Left ventricle myocardium superior (tissue), 1 donor: ENCODE measurements at places on chromosomes 6 and 20.
A peak's percentile ranks its signal among the peaks of the same experiment; 100 is the strongest.

GRCh38 chr20:46713957-46714834, 4.7 kb downstream of the SLC2A10 start:
- no peak for DNase-seq

- DNase-seq, result no peak
Observed at GRCh38 chr6:31470801-31471200, 27.1 kb upstream of the MICB start.

DNA sequence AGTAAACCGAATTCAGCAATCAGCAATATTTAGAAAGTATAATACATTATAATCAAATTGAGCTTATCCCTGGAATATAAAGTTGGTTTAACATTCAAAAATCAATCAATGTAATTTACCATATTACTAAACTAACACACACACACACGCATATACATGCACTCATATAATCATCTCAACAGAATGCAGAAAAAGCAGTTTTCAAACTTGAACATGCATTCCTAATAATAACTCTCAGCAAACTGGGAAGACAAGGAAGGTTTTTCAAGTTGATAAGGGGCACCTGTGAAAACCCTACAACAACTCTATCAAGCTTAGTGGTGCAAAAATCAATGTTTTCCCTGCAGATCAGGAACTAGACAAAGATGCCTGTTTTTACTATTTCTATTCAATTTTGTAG, 4.7 kb downstream of the SIRPB2 start:
- DNase-seq, result no peak

DNA sequence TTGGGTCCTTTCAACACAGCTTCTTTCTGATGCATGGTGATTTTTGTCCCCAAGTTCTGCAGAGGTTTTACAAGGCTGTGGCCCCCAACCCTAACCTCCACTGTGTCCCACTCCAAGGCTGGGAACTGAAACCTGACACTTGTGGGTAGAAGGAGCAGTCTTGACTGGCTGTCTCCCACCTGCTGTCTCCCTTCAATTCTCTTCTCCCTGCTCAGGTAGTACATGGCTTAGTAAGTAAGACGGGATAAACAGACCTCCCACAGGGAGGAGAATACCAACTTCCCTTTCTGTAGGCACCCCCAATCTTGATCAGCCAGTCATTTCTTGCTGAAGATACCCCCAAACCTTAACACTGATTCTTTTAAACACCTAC, 25.0 kb downstream of the TGM6 start:
- no peak for DNase-seq

- DNase-seq, result no peak
Observed at GRCh38 chr6:106149472-106150069, 63.4 kb downstream of the PRDM1 start.

- peak; percentile 37 for DNase-seq
Observed at GRCh38 chr20:1185316-1185741, 548 bp upstream of the TMEM74B start.

GRCh38 chr6:7124114-7124513, 16.4 kb downstream of the RREB1 start:
- DNase-seq, result no peak

DNA sequence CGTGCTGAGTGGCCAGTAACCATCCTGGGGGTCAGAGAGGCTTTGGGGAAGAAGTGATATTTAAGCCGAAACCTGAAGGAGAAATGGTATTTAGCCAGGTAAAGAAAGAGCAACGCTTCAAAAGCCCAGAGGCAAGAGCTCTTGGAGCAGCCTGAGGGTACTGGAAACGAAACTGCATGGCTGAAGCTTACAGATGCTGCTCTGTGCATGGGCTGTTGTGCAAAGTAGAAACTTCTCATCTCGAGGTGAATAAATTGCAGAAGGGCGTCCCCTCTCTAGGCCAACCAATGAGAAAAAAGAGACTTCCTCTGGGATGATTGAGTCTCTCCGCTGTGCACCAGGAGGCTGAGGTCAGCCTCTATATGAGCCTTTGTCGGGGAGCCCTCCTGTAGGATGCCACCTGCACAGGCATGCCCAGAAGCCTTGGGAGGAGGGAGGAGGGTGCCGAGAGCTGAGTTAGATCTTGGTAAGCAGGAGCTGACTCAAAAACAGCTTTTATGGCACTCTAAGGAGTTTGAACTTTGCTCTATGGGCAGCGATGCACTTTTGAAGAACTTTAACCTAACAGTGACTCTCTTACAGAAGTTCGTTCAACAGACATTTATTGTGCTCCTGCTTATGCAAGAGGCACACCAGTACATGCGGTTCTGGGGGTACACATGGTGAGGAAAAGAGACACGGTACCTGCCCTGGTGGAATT, 61.6 kb upstream of the EDN1 start:
- DNase-seq, result no peak

GRCh38 chr20:12293900-12294299, 376.2 kb downstream of the BTBD3 start:
- no peak for DNase-seq

DNA sequence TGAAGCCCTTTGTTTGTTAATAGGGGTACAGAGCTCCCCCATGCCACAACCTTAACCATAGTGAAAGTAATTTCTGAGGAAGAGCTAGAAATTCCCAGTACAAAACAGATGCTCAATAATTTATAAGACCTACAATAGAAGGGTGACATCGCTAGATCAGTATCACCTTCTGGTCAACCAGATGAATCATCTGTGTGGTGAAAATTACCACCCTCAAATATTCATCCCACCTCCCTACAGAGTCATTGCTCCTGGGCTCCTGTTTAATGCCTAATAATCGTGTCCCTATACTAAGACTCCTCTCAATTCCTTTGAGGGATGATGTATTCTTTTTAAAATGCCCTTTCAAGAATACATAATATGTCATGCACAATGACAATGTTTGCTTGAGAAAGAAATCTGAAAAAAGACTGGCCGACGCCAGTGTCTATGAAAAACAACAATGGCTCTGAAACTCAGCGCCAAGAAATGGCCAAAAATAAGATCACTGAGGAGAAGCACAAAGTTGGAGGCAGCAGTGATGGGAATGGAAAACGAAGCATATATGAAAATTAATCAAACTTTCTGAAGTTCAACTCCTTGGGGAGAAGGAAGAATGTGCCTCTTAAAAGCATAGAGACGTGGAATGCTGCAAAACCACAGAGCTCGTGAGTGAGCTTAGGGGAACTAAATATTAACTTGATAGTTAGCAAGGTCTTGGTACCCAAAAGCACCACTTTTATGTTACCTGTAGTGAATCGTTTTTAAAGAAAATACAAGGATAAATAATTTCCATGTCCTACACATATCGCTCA, 11.0 kb upstream of the ADGRF5 start:
- no peak for DNase-seq

DNA sequence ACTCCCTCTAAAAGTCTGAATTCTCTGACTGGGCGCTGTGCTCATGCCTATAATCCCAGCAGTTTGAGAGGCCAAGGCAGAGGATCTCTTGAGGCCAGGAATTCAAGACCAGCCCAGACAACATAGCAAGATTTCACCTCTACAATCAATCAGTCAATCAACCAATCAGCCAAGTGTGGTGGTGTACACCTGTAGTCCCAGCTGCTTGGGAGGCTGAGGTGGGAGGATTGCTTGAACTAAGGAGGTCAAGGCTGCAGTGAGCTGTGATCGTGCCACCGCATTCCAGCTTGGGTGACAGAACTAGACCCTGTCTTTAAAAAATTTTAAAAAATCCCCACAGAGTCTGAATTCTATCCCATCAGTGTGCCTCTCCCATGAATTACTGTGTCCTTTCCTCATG, 37.9 kb downstream of the KIF3B start:
- DNase-seq, result no peak

DNA sequence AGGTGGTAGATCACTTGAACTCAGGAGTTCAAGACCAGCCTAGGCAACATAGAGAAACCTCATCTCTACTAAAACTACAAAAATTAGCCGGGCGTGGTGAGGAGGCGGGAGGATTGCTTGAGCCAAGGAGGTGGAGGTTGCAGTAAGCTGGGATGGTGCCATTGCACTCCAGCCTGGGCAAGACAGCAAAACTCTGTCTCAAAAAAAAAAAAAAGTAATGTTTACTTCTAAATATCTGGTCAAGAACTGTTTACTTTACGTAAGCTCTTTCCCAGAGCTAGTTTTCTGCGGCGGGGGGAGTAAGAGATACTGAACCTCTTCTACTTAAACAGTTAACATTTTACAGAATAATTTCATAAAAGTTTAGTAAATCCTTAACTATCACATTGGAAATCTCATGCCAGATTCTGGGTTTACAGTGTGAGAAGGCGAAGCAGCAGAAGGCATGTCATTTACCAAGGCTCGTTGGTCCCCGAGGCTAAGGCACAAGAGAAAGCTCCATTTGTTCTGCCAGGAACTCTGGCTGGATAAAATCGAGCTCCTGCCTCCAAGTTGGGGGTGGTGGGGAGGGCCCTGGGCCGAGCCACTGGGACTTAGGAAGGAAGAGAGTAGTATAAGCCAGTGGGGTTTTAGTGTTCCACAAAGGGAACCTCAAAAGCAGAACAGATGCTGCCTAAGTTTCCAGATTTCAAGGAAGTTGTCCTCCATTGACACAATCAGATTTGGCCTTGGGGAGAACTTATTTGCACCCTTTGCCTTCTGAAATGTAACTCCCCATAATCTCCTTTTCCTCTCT, 41.7 kb downstream of the ARFGEF2 start:
- no peak for DNase-seq

DNA sequence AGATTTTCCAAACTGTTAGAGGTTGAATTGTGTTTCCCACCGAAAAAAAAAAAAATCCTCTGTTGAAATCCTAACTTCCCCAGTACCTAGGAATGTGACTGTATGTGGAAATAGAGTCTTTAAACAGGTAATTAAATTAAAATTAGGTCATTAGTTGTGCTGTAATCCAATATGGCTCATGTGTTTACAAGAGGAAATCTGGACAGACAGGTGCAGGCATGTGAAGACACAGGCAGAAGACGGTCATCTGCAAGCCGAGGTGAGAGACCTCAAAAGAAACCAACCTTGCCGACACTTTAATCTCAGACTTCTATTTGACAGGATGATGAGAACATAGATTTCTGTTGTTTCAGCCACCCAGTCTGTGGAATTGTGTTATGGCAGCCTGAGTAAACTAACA, 28.6 kb upstream of the EZR start:
- DNase-seq, result no peak

DNA sequence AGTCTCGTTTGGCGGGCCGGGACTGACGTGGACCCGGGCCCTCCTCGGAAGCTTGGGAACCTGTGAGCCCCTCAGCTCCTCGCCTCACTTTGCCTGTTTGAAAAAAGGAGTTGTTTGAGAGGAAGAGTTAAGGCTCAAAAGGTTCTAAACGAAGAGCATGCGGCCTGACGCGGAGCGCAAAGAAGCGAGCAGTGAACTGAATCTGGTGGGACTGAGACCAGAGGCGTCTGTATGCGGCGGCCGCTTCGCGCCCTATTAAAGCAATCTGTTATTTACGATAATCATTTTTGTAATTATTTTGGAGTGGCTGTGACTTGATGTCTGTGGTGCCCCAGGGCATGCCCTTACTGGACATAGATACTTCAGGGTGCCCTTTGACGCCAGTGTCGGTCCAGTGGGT, 3.3 kb upstream of the TFAP2C start:
- no peak for DNase-seq

DNA sequence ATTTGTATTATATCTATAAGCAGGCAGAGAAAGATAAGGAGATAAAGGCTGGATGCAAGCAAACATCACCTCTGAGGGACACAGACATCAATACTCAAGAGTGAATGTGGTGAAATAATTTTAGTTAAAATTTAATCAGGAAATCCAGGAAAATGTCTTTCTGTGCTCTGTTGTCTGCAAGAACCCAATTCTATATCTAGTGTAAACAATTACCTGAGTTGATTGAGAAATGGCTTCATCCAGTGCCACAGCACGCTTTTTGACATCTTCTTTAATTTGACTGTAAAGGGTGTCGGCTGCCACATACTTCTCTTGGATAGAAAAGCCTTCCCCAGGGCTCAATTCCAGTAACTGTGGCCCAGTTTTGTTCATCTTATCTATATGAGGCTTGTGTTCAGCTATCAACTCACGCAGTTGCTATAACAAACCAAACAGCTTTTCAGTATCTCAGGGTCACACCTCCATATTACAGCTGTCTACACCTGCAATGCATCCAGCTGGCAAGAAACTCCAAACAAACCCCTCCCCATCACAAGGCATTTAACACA, 131.6 kb downstream of the DST start:
- DNase-seq, result no peak

GRCh38 chr6:93894521-93894920, 475.2 kb upstream of the EPHA7 start:
- DNase-seq, result no peak

GRCh38 chr6:46234156-46234556, 63.4 kb upstream of the ENPP5 start:
- DNase-seq, result peak; percentile 56

DNA sequence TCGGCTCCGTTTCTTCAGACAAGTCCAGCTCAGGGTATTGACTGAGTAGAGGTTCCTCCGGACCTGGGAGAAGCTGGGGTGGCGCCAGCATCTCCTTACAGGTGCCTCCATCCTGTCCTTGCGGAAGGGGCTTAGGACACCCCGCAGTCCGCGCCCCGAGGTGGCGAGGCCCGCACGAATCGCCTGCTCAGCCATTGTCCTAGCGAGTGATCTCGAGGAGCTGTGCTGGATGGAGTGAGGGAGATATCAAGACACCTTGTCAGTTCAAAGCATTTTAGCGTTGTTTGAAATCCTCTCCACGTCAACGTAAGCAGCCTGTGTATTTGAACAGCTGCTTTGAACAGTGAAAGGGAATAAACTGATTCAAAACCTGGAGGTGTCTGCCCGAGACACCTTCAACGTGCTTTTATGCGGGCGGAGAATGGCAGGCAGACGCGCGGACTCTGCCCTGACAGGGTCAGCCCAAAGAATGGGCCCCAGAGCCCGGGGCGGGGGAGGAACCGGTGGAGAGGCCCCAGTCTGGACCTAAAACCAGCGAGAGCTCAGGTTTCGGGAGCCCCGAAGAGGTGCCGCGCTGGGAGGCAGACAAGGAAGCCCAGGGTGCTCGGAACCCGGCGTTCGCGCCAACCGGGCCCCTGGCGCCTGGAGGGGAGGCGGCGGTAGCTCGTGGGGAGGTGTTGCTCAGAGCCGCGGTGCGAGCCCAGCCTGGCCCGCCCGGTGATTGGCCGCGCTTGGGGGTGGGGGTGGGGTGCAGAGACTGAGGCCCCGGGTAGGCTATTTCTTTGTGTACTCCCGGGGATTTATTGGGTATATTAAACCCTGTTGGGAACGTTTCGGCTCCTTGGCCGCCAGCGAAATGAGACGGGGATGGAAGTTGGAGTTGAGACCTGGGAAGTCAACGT, 3.1 kb upstream of the POU3F2 start:
- no peak for DNase-seq

GRCh38 chr6:167977717-167978467, 19.6 kb upstream of the KIF25 start:
- DNase-seq, result no peak

- DNase-seq, result peak; percentile 55
Observed at GRCh38 chr20:36454698-36455427, 86.5 kb upstream of the MYL9 start.

- no peak for DNase-seq
Observed at GRCh38 chr6:123000244-123000770, 4.3 kb downstream of the CLVS2 start.

DNA sequence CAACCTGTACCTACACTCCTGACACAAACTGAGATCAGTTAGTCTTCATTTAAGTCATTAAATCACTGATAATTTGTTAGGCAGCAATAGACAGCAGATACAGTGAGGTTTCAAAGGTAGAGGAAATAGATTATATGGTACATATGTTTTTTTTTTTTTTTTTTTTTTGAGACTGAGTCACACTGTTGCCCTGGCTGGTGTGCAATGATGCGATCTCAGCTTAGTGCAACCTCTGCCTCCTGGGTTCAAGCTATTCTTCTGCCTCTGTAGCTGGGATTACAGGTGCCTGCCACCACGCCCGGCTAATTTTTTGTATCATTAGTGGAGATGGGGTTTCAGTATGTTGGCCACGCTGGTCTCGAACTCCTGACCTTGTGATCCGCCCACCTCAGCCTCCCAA, 38.2 kb upstream of the KIF13A start:
- no peak for DNase-seq
